GOT3 (cell line): ENCODE measurements at places on chromosomes 6 and 20.

DNA sequence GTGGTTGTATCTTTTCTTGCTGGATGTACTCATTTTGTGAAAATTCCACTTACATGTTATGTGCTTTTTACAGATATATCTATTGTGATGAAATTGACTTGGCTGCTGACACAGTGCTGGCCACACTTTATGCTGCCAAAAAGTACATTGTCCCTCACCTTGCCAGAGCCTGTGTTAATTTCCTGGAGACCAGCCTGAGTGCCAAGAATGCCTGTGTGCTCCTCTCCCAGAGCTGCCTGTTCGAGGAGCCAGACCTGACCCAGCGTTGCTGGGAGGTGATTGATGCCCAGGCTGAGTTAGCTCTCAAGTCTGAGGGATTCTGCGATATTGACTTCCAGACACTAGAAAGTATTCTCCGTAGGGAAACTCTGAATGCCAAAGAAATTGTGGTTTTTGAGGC lies 4.9 kb downstream of the BTBD3 start:
- DNase-seq = no peak

DNA sequence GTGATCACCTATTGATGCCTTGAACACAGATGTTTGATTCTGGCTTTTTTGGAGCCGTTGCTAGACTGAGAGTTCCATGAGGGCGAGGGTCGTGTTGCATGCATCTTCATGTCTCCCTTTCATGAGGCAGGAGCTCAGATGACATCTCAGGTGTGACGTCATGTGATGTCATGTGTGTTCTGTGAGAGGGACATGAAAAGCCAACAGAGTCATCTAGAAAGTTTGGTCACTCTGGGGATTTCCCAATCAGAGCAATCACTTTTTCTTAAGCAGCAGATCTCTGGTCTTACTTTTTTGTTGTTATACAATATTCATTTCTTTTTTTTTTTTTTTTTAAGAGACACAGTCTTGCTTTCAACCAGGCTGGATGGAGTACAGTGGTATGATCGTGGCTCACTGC lies 411.8 kb downstream of the PREX1 start:
- no peak for DNase-seq

- no peak for DNase-seq
These were observed 165.8 kb upstream of the SUPT3H start for GRCh38 chr6:45543298-45544235.

GRCh38 chr20:32521780-32522525 lies 63.2 kb downstream of the NOL4L start:
- no peak for DNase-seq

DNA sequence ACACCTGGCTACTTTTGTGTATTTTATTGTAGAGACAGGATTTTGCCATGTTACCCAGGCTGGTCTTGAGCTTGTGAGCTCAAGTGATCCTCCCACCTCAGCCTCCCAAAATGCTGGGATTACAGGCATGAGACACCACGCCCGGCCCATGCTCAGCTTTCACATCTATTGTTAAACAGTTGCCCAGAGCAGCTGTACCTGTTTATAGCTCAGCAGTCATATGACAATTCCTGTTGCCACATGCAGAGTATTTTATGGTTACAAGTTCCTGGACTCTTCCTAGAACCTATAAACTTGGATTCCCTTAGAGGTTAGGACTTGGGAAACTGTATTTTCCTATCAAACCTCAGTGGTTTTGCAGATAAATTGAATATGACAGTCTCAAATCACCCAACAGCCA lies 188.3 kb upstream of the KCNG1 start:
- DNase-seq = no peak

- no peak for DNase-seq
These were observed 971.1 kb upstream of the MAN1A1 start for GRCh38 chr6:120320481-120321162.

GRCh38 chr20:34448517-34448916 lies 67.7 kb upstream of the DYNLRB1 start:
- DNase-seq = no peak

GRCh38 chr20:19918965-19919329 lies 98.2 kb upstream of the NAA20 start:
- DNase-seq = no peak

DNA sequence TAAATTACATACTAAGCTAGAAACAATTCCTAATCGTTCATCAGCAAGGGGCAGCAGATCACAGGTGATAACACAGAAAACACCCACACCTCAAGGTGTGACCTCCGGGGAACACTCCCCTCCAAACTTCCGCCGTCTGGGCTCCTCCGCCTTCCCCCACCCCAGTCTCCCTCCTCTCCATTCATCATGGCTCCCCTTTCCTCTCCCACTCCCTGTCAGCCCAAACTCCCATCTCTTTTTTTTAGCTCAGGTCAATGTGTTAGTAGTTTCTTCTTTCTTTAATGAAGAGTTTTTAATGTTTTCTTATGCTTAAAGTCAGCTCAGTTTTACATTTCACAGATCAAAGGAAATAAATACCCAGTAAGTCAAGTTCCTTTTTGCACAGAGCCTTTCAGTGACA lies 20.7 kb downstream of the CNKSR3 start:
- DNase-seq = no peak

- DNase-seq = peak; percentile 46
These were observed 2.2 kb upstream of the APMAP start for GRCh38 chr20:24994470-24995368.

DNA sequence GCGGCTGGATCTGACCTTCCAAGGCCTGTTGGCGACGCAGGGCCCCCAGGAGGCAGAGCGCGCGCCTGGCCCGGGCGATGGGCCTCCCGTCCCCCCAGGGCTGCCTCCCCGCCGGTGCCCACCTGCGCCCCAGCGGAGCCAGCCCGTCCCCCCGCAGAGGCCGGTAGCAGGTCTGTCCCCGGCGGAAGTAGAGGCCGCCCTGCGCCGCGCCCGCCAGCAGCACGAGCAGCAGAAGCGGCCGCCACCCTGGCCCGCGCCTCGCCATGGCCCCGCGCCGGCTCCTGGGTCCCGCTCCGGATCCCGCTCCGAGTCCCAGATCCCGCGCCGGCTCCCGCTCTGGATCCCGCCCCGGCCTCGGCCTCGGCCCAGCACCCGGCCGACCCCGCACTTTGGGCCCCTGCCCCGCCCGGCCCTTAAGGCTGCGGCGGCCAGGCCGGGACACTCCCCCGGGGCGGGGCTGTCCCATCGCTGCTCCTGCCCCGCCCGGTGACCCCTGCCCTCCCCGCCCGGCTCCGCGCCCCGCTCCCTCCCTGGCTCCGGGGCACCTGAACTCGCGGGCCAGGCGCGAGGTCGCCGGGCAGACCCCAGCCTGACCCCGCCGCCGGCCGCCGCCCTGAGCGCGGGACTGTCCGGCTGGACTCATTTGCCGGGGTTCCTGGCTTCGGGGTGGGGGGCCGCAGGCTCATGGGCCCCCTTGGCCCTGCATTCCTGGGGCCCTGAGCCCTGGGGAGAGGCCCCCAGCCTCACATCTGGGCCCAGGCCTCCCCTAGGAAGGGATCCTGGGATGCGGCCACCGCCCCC lies at the start of gene CTSZ:
CTSZ (minus strand) TSS at position 391 of the 801 bp plus-strand sequence; CDS start at position 265, 126 bp downstream.
- DNase-seq = no peak

DNA sequence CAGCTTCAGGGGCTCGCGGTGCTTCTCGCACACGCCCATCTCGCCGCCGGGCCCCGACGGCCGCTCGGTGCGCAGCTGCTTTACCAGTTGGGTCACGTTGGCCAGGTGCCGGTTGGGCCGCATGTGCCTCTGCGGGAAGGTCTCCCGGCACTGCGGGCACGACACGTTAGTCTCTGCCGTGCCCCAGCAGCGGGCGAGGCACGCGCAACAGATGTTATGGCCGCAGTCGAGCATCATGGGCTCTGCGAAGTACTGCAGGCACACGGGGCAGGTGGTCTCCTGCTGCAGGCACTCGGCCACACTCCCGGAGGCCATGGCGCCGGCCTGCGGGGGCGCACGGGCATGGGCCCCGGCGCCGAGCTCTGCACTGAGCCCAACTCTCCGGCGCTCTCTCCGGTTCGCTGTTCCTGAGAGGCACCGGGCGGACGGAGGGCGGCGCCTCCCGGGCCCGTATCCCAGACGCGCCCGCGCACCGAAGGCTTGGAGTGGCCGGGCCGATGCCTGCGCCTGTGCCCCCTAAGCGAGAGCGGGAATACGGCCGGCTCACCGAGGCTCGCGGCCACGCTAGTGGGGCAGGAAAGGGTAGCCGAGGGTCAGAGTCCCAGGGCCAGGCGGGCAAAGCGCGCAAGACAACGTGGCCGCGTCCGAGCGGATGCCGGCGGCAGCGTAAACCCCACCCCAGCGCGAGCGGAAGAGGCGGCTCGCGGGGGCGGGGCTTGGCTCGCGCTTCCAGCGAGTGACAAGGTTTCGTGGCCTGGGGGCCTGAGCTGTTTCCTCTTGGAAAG lies at the start of gene TRIM27:
TRIM27 (minus strand) TSS at position 668 of the 785 bp plus-strand sequence; CDS start at position 315, 353 bp downstream.
- DNase-seq = peak; percentile 75

GRCh38 chr6:130116273-130116672 lies 97.9 kb downstream of the L3MBTL3 start:
- no peak for DNase-seq

GRCh38 chr20:47998736-47999135 lies 213.5 kb upstream of the SULF2 start:
- DNase-seq = no peak

- no peak for DNase-seq
These were observed 62.8 kb upstream of the CTNNBL1 start for GRCh38 chr20:37630993-37631392.

DNA sequence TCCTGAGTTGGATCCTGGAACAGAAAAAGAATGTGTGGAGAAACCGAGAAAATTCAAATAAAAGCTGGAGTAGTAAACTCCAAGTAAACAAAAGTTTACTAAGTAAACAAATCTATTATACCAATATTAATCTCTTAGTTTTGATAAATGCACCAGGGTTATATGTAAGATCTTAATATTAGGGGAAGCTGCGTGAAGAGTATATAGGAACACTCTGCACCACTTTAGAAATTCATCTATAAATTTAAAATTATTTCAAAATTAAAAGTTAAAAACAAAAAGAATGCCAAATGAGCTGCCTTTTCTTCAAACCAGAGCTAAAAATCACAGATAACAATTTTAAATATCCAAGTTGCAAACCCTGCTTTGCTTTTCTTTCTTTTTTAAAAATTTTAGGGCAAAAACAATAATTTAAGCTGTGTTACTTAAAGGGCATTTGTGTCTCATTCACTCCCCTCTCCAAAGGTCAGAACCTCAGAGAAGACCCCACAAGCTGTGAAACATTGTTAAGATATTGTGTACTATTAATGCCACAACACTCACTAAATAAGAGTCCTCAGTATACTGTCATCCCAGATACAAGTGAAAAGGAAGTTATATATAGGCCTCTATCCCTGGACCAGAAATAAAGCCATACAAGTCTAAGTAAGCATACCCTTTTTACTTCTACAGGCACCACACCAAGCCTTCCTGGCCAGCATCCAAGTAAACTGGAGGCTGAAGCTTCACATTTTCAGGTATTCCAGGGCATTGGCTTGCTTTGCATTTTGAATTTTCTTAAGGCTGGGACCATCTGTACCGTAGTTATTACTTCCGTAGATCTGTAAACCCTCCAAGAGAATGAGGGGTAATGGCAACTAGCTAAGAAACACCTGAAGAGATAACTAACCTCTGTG lies 7.0 kb downstream of the DNAAF9 start:
- DNase-seq = no peak

DNA sequence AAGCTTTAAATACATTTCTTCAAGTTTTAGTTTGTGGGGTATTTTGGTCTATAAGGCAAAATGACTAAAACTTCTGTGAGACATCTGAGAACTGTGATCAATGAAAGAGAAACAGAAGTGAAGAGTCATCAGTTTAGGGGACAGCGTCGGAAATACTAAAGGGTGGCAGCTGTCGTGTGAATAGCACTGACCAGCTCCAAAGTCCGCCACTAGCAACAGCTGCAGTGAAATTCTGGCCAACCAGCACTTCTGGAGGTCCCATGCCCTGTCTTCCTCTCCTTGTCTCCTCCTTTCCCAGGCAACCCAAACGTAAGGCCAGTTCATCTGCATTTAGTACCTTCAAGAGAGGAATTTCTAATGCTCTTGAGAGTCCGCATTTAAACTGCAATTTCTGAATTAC lies 87.5 kb downstream of the DACT2 start:
- DNase-seq = no peak

DNA sequence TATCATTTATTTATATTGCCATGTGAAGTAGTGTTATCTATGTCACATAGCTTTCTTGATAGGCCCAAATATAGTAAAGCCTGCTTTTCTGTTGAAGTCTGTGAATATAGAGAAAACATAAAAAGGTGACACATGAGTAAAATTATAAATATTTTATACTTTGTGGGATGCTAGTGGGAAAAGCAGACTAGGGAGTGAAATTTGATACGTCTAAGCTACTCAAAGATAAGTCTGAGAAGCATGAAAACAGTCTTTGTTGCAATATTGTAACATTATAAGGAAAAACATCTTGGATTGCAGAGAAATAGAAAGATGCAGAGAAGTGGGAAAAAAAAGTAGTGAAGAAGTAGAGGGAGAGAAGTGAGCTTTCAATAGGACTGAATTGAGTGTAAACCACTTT lies 75.4 kb downstream of the ZNF292 start:
- no peak for DNase-seq

- no peak for DNase-seq
These were observed 58.9 kb downstream of the MAFB start for GRCh38 chr20:40630099-40630498.

- DNase-seq = no peak
These were observed 284.5 kb upstream of the CDYL start for GRCh38 chr6:4491501-4492260.

DNA sequence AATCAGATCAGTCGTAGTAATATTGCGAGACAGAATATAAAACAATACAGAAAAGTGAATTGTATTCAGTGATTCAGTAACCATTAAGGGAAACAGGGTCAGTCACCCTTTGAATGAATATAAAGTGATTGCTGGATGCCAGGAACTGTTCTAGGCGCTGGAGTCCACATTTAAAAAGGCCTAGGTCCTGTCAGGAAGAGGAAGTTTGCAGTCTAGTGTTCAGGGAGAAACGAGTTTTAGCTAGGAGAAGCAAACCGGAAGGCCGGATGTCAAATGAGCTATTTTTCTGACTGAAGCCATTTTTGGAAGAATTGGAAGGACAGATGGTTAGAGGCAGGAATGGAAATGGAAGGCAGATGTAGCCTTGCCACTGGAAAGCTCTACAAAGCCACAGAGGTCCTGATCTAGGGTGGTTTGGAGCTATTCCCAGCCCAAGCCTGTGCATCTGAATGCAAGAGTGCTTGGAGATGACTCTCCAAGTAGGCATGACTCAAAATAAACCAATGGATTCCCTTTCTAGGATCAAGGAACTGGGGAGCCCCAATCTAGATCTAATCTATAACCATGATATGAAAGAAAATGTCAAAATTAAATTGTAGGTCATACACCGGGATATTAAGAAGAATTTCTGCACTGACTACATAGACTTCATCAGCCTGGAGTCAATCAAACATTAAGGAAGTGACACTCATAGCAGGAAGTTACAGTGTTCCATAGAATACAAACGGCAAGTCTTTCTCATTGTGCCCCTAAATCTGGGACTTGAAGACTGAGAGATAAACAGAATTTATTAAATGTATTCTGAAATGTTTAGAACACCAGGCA lies 36.8 kb upstream of the CDKAL1 start:
- DNase-seq = no peak

DNA sequence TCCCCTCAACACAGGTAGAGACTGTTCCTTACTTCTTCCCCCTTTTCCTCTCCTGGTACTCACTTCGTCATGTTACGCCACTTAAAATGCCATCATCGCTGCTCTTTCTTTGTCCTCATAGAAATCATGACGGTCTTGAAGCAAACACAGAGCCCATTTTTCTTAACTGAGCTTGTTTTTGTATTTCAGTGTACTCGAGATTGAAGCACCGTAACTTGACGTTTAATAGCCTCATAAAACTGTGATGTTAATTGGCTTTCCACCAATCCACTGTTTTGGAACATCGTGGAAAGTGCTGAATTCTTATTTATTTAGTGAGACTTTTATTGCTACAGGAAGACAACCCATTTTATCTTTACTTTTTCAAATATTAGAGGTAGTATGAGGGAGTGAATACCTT lies 38.7 kb downstream of the DUSP22 start:
- no peak for DNase-seq

- no peak for DNase-seq
These were observed 115.5 kb downstream of the SOD2 start for GRCh38 chr6:159577564-159577963.
